ENCODE measurements at places on chromosomes 16 and 17.

DNA sequence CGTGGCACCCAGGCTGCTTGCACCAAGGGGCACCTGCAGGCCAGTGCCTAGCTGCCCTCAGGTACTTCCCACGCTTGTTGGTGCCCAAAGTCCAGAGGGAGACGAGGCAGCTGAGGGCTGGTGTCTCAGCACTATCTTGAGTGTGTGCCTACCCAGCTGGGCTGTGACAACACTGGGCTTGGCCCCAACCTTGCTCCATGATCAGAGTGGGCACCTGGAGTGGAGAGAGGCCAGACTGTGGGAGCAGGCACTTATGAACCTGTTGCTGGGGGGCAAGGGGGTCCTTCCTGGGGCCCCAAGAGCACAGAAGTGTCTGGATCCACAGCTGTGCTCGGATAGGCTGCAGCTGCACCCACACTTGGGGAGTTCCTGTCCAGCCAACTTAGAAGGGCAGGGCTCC, 314.7 kb downstream of the KCNJ2 start:
- no peaks in the 10 kb centered on the region for H3K4me1 ChIP-seq
- no peaks in the 10 kb centered on the region for H3K27me3 ChIP-seq
- no peak for DNase-seq

- H3K4me3 ChIP-seq: no peak overlapping the region
- no peak overlapping the region for H3K27ac ChIP-seq
- H3K27me3 ChIP-seq: no peaks in the 10 kb centered on the region
- no peak for DNase-seq
- H3K36me3 ChIP-seq: peaks cover 12% of the 10 kb centered on the region
- no peaks in the 10 kb centered on the region for H3K4me1 ChIP-seq
Measured at GRCh38 chr16:30600215-30600614, 10.0 kb downstream of the ZNF689 start.

- no peak overlapping the region for H3K4me3 ChIP-seq
- peaks cover 76% of the 10 kb centered on the region for H3K36me3 ChIP-seq
- no peak overlapping the region for H3K27ac ChIP-seq
- DNase-seq: no peak
- H3K27me3 ChIP-seq: no peaks in the 10 kb centered on the region
Measured at GRCh38 chr17:42474276-42474675, 15.6 kb downstream of the ATP6V0A1 start.

DNA sequence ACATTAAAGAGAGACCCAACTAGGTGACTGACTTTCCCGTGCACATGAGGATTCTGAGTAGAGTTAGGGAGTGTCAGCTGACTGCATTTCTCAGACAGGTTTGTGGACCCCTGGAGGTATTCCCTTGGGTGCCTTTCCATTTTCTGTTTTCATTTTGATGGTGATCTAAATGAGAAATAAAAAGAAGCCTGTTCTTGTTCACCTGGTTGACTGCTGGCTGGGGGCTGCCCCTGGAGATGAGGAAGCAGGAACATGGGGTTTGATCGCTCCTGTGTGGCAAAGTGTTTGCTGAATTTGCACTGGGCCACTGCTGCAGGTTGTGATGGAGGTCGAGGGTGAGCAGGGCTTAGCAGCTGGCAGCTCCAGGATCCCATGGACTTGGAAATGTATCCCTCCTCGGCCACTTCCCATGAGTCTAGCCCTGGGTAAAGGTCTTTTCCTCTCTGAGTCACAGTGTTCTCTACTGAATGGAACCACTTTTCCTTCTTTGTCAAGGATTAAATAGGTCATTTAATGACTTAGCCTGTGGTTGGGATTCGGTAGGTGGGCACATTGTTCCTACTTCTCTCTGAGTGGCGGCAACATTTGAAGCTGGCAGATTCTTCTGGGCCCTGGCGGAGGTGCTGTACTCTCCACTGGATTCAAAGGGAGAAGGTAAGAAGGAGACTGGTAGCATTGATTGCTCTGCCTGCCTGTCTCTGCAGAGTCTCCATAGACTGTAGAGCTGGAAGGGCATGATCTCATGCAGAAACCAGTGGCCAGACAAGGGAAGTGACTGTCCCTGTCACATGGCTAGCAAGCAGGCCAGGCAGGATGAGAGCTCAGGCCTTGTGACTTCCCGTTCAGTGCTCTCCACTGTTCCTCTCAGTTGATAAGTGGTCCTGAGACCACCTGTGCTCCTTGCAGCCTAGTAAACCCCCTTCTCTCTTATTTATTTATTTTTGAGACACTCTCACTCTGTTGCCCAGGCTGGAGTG, 17.9 kb downstream of the SNX29 start:
- peak; percentile 67 for DNase-seq
- H3K27me3 ChIP-seq: no peaks in the 10 kb centered on the region
- no peak overlapping the region for H3K27ac ChIP-seq
- no peak overlapping the region for H3K4me3 ChIP-seq

- H3K36me3 ChIP-seq: no peaks in the 10 kb centered on the region
- no peak overlapping the region for H3K4me3 ChIP-seq
- peak; percentile 38 for DNase-seq
- no peaks in the 10 kb centered on the region for H3K4me1 ChIP-seq
- no peaks in the 10 kb centered on the region for H3K27me3 ChIP-seq
Measured at GRCh38 chr17:80804466-80804865, 187.2 kb upstream of the CHMP6 start.

GRCh38 chr17:31283841-31284240, 13.2 kb downstream of the OMG start:
- peaks cover 8% of the 10 kb centered on the region for H3K36me3 ChIP-seq
- H3K4me3 ChIP-seq: no peak overlapping the region
- no peak for DNase-seq
- no peak overlapping the region for H3K27ac ChIP-seq
- no peaks in the 10 kb centered on the region for H3K27me3 ChIP-seq

DNA sequence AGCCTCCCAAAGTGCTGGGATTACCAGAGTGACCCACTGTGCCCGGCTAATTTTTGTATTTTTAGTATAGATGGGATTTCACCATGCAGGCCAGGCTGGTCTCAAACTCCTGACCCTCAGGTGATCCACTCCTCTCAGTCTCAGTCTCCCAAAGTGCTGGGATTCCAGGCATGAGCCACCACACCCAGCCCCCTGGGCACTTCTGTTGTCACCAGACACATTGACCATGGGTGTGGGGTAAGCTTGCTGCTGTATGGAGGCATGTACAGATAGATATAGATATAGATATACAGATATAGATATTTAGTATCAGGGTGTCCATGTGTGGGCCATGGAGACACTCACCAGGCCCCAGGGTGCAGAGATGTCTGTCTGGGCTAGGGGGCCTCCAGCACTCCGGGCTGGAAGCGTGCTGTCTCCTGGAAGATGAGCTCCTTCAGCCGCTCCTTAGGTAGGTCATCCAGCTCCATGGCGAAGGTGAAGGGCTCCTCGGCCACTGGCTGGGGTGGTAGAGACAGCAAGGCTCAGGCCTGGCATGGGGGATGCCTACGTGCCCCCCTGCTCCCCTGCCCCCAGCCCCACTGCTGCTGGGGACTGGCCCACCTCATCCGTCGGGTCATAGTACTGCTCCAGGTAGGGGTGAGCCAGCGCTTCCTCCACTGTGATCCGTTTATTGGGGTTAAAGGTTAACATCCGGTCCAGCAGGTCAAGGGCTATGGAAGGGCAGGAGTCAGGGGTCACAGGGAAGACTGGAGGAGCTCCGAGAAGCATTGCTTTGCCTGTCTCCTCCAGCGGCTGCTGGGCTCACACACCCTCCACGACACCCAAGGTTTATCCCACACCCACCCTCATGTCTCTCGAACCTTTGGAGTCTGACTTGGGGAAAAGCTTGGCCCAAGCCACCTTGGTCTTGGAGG, 3.2 kb upstream of the GDPD3 start:
- no peak overlapping the region for H3K4me3 ChIP-seq
- H3K27me3 ChIP-seq: no peaks in the 10 kb centered on the region
- H3K27ac ChIP-seq: no peak overlapping the region

DNA sequence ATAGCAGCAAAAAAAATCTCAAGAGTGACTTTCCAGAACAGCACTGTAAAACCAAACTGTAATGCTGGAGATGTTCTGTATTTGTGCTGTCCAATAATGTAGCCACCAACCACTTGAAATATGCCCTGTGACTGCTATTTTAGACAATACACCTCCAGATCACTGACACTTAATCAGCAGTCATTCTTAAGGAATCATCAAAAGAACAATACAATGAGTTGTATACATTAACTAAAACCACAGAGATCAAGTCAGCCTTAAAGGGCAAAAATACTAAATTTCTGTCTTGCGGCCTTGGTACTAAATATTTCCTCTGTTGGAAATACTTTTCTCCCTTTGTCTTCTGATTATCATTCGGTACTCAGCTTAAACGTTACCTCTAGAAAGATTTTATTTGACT, 33.6 kb upstream of the ANKFY1 start:
- H3K4me3 ChIP-seq: no peak overlapping the region
- no peak overlapping the region for H3K27ac ChIP-seq
- DNase-seq: no peak
- peaks cover 2% of the 10 kb centered on the region for H3K36me3 ChIP-seq
- H3K4me1 ChIP-seq: peaks cover 2% of the 10 kb centered on the region
- no peaks in the 10 kb centered on the region for H3K27me3 ChIP-seq

DNA sequence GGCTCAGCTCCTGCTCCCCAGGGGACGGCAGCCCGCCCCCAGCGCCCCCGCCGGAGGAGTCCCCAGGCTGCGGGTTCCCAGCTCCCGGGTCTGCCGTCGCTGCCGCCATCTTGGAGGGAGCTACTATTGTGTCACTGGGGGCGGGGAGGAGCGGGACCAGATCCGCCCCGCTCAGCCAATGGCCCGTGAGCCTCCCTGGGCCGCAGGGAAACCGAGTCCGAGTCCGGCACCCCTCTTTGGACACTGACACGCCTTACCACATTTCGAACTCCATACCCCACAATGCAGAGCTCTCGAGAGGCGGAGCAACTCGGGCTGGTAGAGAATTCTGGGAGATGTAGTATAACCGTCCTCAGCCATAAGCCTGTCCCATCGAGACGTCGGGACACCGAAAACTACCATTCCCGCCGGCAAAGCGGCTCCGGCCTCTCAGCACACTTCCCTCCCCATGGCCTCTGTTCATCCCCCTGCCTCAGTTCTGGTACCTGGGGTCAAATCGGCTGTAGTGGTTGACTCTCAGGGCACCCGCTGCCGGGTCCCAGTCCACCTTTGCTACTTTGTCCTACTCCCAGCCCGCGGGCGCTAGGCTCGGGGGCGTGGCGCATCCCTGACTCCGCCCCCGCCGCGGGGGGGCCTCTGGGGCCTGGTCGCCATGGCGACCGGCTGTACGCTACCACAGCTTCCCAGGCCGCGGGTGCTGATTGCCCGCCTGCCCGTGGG, at the start of the genes RANBP10 and TSNAXIP1:
Gene RANBP10 (minus strand): TSS at position 133 of the 720 bp plus-strand sequence. CDS start 24 bp downstream, at position 109.
Gene TSNAXIP1 (plus strand): TSS at position 462 of the 720 bp plus-strand sequence. CDS start 261 bp downstream, outside the sequence.
- peak within 1 kb of the TSS; percentile 87 for H3K4me3 ChIP-seq
- peaks cover 12% of the 10 kb centered on the region for H3K4me1 ChIP-seq
- H3K27ac ChIP-seq: peak within 1 kb of the TSS; percentile 83
- no peaks in the 10 kb centered on the region for H3K27me3 ChIP-seq
- peaks cover 3% of the 10 kb centered on the region for H3K36me3 ChIP-seq

- H3K27me3 ChIP-seq: no peaks in the 10 kb centered on the region
- H3K36me3 ChIP-seq: peaks cover 49% of the 10 kb centered on the region
- no peaks in the 10 kb centered on the region for H3K4me1 ChIP-seq
- no peak overlapping the region for H3K4me3 ChIP-seq
Measured at GRCh38 chr17:32192379-32192778, 50.1 kb downstream of the RHOT1 start.

- H3K4me1 ChIP-seq: no peaks in the 10 kb centered on the region
- no peak for DNase-seq
- H3K27me3 ChIP-seq: no peaks in the 10 kb centered on the region
- H3K4me3 ChIP-seq: no peak overlapping the region
Measured at GRCh38 chr16:83599789-83600462, 207.9 kb upstream of the HSBP1 start.

- H3K4me1 ChIP-seq: peaks cover 25% of the 10 kb centered on the region
- H3K27me3 ChIP-seq: no peaks in the 10 kb centered on the region
- H3K36me3 ChIP-seq: peaks cover 6% of the 10 kb centered on the region
- peak overlapping the region; percentile 88 for H3K4me3 ChIP-seq
- DNase-seq: no peak
Measured at GRCh38 chr17:38797158-38797490, 2.2 kb downstream of the PIP4K2B start.

DNA sequence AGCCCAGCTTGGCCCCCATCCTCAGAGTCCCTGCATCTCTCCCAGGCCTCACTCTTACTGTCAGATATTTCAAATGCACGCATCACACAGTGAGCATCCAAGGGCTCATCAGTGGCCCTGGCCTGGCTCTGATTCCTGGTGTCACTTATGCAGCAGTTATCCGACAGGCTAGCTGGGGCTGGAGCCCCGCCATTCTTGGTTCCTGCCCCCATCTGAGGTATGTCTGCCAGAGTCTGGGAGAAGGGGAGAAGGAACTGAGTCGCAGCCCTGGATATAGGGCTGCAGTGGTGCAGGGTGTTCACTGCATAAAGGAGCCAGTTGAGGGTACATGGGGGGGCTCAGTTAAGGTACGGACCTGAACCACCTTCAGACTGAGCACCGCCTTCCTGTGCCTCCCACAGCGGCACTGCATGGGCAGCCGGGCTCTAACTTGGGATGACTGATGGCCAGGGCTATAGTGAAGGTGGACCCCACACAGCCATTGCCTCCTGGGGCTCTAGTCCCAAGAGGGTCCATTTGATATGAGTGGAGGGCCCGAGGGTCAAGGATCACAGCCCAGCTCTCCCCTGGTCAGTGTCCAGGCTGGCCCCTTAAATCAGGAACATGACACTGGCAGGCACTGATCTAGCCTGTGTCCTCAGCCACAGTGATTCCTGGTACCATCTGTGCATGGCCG, 1.8 kb upstream of the RASD1 start:
- no peaks in the 10 kb centered on the region for H3K36me3 ChIP-seq
- peaks cover 6% of the 10 kb centered on the region for H3K4me1 ChIP-seq
- DNase-seq: no peak
- H3K4me3 ChIP-seq: no peak overlapping the region
- H3K27me3 ChIP-seq: no peaks in the 10 kb centered on the region
- H3K27ac ChIP-seq: no peak overlapping the region

- no peak overlapping the region for H3K4me3 ChIP-seq
- no peak overlapping the region for H3K27ac ChIP-seq
- no peaks in the 10 kb centered on the region for H3K4me1 ChIP-seq
- no peaks in the 10 kb centered on the region for H3K36me3 ChIP-seq
Measured at GRCh38 chr16:19463468-19464315, 46.0 kb downstream of the TMC5 start.

DNA sequence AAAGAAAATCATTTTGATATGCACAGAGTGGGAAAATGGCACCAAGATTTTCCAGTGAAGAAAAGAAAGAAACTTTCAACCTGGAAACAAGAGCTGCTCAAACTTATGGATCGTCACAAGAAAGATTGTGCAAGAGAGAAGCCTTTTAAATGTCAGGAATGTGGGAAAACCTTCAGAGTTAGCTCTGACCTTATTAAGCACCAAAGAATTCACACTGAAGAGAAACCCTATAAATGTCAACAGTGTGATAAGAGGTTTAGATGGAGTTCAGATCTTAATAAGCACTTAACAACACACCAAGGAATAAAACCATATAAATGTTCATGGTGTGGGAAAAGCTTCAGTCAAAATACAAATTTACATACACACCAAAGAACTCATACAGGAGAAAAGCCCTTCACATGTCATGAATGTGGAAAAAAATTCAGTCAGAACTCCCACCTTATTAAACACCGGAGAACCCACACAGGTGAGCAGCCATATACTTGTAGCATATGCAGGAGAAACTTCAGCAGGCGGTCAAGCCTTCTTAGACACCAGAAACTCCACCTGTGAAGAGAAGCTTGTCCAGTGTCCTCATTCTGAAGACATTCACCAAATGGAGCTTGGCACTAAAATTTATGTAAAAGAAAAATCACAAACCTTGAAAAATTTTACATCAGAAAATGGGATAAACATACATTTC, 12.2 kb downstream of the ZNF75A start:
- H3K36me3 ChIP-seq: peaks cover 39% of the 10 kb centered on the region
- DNase-seq: no peak
- H3K4me1 ChIP-seq: no peaks in the 10 kb centered on the region

- H3K36me3 ChIP-seq: peaks cover 10% of the 10 kb centered on the region
- no peak for DNase-seq
- peak overlapping the region; percentile 85 for H3K4me3 ChIP-seq
- H3K27me3 ChIP-seq: no peaks in the 10 kb centered on the region
- peaks cover 2% of the 10 kb centered on the region for H3K4me1 ChIP-seq
Measured at GRCh38 chr17:41917679-41918313, 955 bp downstream of the ACLY start.

All from ascending aorta (tissue), 2 donors.